ENCODE measurements at places on chromosomes 4 and X.

GRCh38 chr4:115780835-115781234, 667.4 kb upstream of the NDST4 start:
- DNase-seq: no peak

DNA sequence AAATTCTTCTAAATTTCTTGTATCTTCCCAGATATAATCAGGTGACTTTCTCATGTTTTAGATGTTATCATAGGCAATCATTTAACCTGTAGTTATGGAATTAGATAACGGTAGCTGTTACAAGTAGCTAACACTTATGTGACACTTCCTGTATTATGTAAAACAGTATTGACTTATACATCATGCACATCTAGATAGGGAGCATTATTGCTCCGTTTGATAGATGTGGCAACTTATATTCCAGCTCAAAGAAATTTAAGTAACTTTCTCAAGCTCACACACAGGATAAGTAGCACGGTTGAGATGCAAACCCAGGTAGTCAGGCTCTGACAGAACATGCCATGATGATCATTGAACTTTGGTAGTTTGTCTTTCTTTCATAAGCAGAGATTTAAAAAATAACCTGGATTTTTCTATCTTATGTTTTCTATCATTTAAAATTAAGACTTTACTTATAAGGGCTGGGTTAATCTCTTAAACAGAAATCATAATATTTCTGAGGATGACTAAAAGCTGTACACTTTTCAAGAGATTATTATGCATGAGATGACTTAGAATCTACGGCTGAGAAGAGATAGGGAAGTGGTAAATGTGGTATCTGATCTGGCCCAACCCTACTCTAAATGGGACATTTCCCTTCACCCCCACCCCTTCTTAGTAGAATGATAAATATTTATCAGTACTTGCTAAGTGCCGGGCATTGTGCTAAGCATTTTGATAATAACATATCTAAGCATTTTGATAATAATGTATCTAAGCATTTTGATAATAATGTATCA, 69.1 kb upstream of the HPGD start:
- DNase-seq: peak; percentile 7

- DNase-seq: no peak
These were observed 31.0 kb downstream of the TMSB4X start for GRCh38 chrX:13005661-13006473.

- no peak for DNase-seq
These were observed 55.8 kb downstream of the LRP2BP start for GRCh38 chr4:185339941-185340340.

DNA sequence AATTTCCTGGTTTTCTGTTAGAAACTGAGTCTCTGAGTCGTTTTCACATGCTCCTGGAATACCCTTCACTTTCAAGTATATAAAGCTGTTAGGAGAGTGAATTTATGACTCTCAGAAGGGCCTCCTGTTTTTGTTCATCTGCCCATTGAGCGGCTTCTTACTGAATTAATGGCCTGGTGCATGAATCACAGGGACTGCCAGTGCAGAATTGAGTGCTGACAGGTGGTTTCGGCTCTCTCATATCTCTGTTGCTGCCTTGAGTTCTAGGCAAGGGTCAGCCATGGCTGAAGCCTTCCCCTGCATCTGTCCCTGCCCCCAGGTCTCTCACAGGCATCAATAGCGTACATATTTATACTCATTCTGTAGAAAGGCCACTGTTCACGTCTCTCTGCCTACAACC, 22.7 kb upstream of the SEPSECS start:
- no peak for DNase-seq

- no peak for DNase-seq
These were observed 6.4 kb downstream of the PITX2 start for GRCh38 chr4:110616238-110617074.

- no peak for DNase-seq
These were observed 164.7 kb downstream of the PCDH18 start for GRCh38 chr4:137367620-137368019.

- DNase-seq: no peak
These were observed 45.1 kb downstream of the PRPS1 start for GRCh38 chrX:107673431-107673830.

GRCh38 chr4:53205970-53206369, 159.9 kb downstream of the SCFD2 start:
- no peak for DNase-seq

DNA sequence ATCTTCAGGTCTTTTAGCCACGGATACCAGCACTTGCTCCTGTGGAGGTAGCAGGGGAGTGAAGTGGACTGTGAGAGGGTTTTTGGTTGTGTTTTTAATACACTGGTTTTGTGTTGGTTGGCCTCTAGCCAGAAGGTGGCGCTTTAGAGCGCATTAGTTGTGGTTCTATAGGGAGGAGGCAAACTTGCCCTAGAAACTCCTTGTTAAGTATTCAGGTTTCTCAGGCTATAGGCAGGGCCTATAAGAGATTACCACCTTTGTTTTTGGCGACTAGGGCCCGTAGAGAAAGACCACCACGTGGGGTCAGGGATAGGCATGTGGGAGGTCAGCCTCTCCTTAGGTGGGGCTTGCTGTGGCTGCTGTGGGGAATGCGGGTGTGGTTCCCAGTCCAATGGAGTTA, 221.6 kb upstream of the SPANXN4 start:
- no peak for DNase-seq

Data from T-helper 2 cell (primary cell).